ENCODE measurements at places on chromosomes 1 and 21. TPM values are rescaled to one million over a fixed set of nuclear protein-coding genes. Genes with fewer than 3 reads are reported as not detected.

GRCh38 chr1:7145947-7146346, 360.7 kb downstream of the CAMTA1 start:
- DNase-seq, result no peak

GRCh38 chr1:23561076-23561812, 1.9 kb upstream of the ID3 start:
- DNase-seq, result no peak

GRCh38 chr1:165207853-165208515, 148.5 kb downstream of the LMX1A start:
- no peak for DNase-seq

DNA sequence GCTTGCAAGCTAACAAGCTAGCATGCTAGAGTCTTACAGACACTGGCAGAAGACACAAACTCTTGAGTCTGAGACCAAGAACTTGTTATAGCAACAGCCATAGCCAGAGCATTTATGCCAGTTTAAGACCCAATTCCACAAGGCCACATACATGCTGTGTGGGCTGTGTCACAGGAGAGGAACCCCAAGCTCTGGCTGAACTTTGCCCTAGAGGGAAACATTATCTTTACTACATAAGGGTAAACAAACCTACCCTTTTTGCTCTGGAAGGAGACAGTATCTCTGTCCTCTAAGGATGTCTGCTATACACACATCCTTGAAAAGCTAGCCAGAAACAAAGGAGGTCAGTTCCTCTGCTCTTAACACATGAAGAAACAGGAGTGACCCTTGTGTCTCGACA, 70.3 kb downstream of the HSF2BP start:
- DNase-seq, result no peak

CCDC30 gene
- total RNA-seq, result 8.4 TPM

DNA sequence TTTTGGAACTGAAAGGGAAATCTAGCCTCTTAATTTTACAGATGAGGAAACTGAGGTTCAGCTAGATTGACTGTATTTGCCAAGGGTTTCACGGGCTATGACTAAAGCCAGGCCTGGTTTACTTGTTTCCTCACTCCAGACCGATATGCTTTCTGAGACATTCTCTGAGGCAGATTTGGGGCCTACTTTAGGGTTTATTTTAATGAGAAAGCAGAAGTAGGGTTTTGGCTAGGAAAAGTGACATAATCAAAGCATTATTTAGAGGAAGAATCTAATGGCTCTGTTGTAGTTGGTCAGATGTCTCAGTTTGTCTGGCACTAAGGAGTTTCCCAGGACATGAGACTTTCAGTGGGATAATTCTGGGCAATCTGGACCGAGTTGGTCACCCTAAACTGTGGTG, 1.5 kb upstream of the RPTN start:
- DNase-seq, result no peak

SH2D5 gene
- 0.23 TPM for total RNA-seq

PRR9 gene
- total RNA-seq, result not detected

GRCh38 chr1:117682372-117682771, 76.5 kb downstream of the TENT5C start:
- DNase-seq, result no peak

NPPB gene
- total RNA-seq, result not detected

GRCh38 chr1:237255071-237255470, 213.1 kb downstream of the RYR2 start:
- DNase-seq, result no peak

GRCh38 chr1:55275151-55275748, 60.1 kb upstream of the USP24 start:
- DNase-seq, result no peak

DNA sequence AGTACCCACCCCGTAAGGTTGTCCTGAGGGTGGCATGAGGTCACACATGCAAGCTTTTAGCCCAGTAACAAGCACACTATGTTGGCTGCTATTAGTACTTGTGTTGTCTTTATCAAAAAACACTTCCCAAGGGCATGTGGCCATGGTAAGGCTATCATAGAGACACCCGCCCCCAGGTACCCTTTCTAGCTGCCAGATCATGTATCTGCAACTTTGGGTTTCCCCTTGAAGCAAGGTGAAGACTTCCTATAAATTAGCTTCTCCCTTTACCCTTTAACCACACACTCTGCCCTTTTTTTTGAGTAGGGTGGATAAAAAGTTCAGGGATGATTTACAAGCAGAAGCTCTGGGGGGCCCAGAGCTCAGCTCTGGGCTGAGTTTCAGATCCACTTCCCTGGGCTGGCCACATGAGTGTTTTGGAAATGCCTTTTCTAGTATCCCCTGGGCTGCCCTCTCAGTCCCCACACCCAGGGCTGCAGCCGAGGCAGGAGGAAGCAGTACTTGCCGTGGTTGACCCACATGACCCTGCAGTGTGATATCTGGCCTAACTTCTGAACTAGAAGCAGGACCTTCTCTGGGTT, 2.0 kb downstream of the ZDHHC18 start:
- DNase-seq, result no peak

PITHD1 gene
- total RNA-seq, result 49.0 TPM

- DNase-seq, result no peak
Measured at GRCh38 chr21:25624511-25624910, 14.5 kb upstream of the JAM2 start.

- no peak for DNase-seq
Measured at GRCh38 chr21:38952890-38953289, 147.2 kb downstream of the ETS2 start.

DNA sequence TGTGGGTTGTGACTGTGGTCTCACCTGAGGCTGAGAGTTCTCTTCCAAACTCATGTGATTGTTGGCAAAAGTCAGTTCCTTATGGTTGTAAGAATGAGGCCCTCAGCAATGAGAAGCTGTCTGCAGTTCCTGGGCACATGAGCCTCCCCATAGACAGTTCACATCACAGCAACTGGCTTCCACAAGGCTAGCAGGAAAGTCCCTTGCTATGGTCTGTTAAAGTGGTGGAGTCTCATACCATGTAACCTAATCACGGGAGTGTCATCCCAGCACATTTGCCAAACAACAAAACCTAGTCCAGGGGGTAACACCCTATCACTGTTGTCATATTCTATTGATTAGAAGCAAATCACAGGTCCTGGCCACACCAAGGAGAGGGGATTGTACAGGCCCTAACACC, 163.8 kb downstream of the BACH1 start:
- DNase-seq, result no peak

- DNase-seq, result peak; percentile 47
Measured at GRCh38 chr1:107529511-107530149, 388.8 kb downstream of the NTNG1 start.

GRCh38 chr1:247962911-247963588, 2.0 kb upstream of the OR2AK2 start:
- DNase-seq, result no peak

DNA sequence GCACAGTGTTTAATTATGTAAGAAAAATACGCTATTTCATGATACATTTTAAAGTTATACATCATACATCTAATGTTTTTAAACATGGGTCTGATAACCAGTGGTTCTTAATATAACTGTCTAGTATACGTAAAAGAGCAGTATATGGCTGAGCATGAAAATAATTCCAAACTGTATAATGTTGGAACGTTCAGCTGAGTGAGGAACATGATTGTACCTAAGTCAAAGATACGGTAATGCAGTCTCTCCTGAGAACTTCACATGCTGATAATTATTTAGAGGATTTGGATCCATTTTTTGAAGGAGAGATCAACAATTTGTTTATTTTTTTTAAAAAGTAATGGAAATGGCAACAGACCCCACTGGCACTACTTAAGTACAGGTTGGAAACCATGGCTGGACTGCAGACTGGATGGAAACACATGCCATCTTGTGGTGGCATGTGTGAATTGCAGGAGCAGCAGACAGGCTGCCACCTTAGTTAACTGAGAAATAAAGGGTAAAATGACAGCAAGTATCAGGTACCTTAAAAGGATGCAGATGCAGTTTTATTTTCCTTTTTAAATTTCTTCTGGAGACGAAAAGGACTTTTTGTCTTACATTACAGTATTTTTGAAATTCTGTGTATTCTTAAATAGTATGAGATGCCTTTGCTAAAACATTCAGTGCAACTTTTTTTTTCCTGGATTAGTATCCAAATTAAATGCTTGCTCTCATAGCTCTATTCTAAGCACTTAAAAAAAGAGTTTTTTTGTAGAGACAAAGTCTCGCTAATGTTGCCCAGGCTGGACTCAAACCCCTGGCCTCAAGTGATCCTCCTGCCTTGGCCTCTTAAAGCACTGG, 73.8 kb downstream of the MTR start:
- peak; percentile 42 for DNase-seq

B3GALT6 gene
- total RNA-seq, result 16.1 TPM

DNA sequence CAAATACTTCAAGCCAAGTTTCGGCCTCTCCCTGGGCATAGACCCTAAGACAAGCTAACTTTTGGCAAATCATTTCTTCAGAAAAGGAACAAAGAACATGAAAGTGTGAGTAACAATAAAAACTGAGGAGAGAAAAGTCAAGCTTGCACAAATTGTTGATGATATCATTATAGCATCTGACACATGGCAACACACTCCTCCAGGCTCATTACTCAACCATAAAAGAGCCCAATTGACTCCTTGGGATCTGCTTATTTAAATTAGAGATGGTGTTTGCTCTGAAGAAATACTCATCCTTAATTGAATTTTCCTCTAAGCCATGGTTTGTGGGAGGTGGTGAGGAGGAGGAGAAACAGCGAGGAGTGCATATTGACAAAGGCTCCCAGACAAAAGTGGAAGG, 54.5 kb downstream of the TNFSF4 start:
- DNase-seq, result no peak

TRIM62 gene
- total RNA-seq, result 8.5 TPM

GRCh38 chr21:26100573-26100972, 70.0 kb downstream of the APP start:
- no peak for DNase-seq

DNA sequence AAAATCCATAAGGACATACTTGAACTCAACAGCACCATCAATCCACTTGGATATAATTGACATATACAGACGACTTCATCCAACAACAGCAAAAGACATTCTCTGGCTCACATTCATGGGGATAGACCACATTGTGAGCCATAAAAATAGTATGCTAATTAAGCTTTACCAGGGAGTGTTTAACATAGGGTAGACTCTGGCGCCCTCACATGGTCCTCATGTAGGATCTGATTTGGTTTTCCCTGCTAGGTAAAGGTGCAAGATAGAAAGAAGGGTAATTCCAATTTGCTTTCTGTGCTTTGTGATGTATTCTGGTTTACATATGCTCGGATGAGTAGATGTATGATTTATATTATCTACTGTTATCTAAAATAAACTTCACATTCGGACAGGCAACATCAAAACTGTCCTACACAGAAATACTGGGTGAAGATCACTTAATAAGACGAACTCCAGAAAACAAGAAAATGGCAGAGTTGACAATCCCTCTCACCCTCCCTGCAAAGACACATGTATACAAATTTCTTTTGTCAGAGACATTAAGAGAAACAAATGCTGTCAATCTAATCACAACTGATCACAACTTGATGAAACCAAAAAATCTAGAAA, 27.7 kb downstream of the CR1L start:
- peak; percentile 27 for DNase-seq

GRCh38 chr1:212686591-212686990, 13.0 kb downstream of the BATF3 start:
- DNase-seq, result no peak

- peak; percentile 57 for DNase-seq
Measured at GRCh38 chr1:182111496-182111895, 50.0 kb upstream of the ZNF648 start.

GPR153 gene
- 14.8 TPM for total RNA-seq

ANKRD34A gene
- total RNA-seq, result 3.4 TPM

DNA sequence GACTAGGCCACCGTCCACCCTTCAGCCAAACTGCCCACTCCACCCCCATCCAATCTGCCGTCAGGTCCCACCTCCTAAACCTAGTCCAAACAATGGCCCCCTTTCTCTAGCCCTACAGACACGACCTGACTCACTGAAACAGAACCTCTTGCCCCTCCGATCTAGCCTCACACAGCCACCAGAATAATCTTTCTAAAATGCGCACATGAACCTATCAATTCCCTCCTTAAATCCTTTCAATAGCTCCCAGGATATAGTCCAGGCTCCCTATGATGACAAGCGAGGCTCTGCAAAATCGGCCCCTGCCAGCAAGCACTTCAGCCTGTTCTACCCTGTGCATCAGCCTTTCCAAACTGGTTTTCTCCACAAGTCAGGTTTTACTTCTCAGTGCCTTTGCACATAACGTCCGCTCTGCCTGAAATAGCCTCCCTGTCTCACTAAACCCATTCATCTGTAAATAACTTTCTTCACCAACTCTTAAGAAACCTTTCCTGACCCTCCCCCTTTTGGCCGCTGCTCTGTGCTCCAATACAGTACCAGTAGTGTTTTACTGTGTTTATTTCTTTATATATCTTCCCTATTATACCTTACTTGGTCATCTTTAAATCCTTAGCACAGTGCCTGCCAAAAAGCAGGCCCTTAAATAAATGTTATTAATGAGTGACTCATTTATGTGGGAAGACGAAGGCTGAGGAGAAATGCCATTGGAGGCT, 9.0 kb upstream of the CDC20 start:
- no peak for DNase-seq

TFF3 gene
- total RNA-seq, result 1,342 TPM

GRCh38 chr1:58500043-58500442, 46.5 kb downstream of the OMA1 start:
- no peak for DNase-seq

DNA sequence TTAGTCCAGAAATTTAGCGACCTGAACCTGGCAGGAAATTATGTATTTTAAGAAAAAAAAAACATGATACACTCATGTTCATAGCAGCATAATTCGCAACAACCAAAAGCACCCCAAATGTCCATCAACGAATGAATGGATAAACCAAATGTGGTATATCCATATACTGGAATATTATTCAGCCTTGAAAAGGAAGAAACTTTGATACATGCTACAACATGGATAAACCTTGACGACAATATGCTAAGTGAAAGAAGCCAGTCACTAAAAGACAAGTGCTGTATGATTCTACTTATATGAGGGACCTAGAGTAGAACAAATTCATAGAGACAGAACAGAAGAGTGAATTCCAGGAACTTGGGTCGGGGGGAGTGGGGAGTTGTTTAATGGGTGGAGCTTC, 698 bp upstream of the OLIG1 start:
- no peak for DNase-seq

DNA sequence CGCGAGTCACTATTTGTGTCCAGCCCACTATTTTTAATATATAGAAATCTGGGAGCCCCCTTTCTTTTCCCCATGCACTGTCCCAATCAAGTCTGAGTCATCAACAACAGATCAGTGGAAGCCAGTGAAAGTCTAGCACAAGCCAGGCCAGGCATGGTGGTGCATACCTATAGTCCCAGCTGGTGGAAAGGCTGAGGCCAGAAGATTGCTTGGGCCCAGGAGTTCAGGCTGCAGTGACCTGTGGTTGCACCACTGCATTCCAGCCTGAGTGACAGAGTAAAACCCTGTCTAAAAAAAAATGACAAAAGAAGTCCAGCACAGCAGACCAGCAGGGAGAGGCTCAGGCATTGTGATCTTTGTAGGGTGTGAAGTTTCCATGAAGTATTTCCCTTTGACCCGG, 9.0 kb upstream of the RPL5 start:
- DNase-seq, result no peak

- peak; percentile 76 for DNase-seq
Measured at GRCh38 chr1:8020032-8020431, 6.1 kb downstream of the ERRFI1 start.
